ENCODE measurements at places on chromosomes 3 and 15.

GRCh38 chr3:20258371-20258770, 72.4 kb upstream of the SGO1 start:
- no peak for DNase-seq

DNA sequence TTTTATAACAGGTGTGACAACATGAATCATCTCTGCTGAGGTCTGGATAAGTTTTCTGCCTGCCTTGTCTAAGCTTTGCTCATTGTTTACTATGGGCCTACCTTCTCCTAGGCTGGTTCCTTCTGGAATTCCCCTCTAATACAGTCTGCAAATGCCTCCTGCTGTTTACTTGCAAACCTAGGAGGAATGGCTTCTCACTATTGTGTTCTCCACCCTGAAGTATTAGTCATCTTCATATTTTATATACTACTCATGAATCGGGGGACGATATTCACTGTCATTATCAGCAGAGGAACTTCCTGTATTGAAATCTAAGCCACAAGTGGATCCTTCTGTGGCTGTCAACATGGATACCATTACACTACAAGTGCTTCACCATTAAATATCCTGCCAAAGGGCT, 154.8 kb downstream of the PLCL2 start:
- no peak for DNase-seq

DNA sequence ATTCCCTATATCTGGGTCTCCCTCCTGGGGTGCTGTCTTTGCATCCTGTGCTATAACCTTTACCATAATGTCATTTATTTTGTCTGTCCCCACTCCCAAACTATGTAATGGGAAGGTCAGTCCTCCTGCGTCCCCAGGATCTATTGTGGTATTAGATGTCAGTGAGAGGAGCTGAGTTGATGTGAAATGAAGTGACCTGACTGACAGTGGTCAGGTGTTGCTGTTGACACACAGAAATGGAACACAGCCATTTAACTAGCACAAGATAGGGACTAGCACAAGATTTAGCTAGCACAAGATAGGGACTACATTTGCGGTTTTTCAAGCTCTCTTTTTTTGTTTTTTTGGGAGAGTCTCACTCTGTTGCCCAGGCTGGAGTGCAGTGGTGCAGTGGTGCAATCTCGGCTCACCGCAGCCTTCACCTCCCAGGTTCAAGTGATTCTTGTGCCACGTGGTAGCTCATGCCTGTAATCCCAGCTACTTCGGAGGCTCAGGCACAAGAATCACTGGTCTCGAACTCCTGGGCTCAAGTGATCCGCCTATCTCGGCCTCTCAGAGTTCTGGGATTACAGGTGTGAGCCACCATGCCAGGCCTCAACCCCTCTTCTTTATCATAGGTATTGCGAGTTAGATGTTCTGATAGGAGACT, 5.2 kb downstream of the NGRN start:
- DNase-seq: no peak

GRCh38 chr3:107884719-107885460, 205.9 kb downstream of the CD47 start:
- DNase-seq: no peak

DNA sequence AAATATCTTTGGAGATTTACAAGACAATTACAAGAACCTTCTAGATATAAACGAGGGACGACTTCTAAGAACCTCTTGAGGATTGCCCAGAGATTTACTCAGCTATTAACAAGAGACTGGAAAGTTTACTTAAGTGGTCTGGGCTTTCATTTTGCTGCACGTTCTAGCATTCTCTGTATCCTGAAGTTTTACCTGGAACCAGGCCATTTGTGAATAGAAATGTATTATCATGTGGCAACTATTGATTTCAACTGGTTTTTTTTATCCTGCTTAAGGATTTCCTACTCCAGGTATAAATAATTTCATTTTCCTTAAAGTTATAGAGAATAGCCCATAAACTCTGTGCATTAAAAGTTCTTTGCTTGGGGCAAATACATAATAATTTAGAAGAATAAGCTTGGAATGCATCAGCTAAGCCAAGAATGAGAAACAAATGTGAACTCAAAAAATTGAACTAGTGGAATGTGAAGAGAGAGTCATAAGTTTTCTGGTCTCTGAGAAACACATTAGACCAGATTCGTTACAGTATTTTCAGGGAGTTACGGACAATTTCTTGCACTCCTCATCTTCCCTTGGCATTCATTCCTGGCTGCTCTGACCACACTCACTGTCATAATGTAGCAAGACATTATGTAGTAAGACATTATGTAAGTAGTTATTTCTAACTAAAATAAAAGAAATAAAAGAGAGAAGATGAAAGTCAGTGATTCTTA, 1.3 kb downstream of the AQP9 start:
- DNase-seq: no peak

GRCh38 chr3:47455806-47456452, 19.8 kb downstream of the SCAP start:
- no peak for DNase-seq

DNA sequence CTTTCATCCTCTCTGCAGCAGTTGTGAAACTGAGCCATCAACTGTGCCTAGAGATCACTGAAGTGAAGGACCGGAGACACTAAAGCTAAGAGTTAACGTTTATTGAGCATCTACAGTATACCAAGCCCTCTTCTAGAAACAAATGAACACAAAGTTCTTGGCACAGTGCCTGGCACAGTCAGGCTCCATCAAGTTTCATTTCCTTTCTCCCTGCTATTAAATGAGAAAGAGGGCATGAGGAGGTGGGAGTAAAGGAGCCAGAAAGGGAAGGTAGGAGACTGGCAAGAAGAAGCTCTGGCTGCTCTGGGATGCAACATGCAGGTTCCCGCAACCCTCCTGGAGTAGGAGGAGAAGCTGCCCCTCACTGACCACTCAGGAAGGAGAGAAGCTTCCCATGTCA, 30.6 kb downstream of the CYP19A1 start:
- DNase-seq: no peak

DNA sequence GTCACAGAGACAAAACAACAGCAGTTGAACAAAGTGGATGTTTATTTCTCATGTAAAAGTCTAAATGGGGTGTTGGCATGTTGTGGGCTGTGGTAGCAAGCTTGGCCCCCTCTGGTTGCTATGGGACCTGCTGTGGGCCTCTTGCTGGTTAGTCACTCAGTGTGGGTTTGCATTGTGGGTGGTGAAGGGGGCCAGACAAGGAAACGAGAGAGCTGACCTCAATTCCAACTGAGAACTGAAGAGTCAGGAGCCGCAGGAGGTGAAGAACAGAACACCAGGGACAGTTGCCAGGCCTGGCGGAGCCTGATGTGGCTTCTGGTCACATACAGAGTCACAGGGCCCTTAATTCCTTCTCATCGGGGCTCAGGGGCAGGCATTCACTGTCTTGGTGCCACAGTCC, 1.9 kb upstream of the ADPGK start:
- no peak for DNase-seq

GRCh38 chr15:96398776-96399175, 68.3 kb downstream of the NR2F2 start:
- no peak for DNase-seq

DNA sequence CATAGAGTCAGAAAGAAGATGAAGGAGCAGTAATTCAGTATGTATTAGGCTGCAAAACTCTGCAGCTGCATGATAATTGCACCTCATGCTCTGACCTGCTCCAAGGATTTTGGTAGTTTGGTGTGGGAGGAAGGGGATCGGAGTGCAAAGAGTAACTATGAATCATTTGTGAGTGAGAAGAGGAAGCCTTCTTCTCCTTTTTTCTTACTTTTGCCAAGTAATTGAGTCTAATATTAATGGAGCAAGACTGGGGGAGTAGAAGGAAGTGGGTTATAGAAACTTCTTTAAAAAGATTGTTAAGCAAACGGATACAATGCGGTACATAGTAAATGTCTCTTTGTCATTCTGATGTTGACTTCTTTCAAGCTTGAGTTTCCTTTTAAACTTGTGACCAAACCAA, 276.5 kb downstream of the EDEM1 start:
- no peak for DNase-seq

DNA sequence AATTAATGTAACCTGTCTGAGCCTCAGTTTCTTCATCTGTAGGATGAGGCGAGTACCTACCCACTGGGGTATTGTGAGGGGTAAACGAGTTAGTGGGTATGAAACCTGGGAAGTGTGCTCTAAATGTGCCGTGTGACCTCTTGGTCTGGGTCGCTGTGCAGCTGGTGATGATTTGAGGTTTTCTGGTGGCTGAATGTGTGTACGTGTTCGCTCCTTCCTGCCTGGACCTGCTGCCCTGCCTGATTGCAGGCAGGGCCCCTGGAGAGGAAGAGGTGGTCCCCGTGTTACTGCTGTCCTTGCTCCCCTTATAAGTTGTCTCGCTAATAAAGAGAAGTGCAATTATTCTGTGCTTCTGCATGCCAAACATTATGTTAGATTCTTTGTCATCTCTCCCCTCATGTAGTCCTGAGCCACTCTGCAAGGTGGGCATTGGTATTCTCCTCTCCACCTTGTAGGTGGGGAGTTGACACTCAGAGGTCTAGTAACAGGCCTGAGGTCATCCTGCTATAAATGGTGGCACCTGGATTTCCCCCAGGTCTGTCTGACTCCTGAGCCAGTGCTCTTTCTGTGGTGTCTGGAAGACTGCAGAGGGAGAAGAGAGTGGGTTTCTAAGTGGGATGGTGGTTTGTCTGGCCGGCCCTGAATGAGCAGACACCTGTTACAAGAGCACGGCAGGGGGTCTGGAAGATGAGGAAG, 15.7 kb downstream of the PDIA5 start:
- no peak for DNase-seq

DNA sequence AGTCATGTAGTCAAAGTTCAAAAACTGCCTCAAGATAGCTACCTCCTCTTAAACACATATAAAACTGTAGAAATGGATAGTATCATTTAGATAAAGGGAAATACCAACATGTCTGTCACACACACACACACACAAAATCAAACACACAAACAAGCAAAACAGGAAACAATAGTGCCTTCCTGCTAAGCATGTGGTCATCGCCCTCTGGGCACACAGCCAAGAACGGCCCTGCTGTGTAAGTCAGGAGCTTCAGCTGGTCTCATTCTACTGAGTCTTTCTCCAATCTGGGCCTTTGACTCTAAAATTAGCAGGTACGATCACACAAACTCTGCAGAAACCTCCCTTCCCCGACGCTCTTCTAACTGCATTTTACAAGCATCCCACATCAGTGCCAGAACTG, 272.2 kb upstream of the CHRNA7 start:
- DNase-seq: peak; percentile 22

DNA sequence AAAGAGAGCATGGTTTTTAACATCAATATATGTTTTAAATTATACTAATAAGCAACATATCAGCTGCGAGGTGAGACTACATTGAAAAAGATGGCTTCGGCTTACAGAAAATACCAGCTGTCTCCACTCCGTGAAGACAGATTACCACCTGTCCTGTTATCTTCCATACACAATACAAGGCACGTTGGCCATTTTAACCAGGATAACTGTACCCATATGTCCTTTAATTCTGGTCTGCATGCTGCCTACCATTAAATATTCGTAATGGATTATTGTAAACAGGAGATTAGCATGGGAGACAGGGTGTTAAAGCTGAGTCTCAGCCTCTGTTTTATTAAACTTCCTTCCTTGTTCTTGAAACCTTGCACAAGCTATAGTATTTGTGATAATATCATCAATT, 855.5 kb downstream of the ROBO1 start:
- no peak for DNase-seq

DNA sequence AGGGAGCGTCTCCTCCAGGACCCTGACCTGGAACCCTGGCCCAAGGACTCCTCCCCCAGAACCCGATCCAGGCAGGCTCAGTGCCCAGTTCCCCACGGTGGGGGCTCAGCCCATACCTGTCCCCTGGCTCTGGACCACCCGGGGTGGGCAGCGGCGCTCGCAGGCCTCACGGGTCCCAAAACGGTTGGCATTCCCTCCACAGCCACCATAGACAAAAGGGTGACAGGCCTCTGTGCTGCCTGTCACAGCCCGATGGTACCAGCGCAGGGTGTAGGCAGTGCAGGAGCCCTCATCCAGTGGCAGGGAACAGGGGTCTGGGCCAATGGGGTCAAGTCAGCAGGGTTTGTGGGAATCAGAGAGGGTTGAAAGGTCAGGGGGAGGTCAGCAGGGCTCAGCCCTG, 1.1 kb upstream of the UCN2 start:
- DNase-seq: no peak

DNA sequence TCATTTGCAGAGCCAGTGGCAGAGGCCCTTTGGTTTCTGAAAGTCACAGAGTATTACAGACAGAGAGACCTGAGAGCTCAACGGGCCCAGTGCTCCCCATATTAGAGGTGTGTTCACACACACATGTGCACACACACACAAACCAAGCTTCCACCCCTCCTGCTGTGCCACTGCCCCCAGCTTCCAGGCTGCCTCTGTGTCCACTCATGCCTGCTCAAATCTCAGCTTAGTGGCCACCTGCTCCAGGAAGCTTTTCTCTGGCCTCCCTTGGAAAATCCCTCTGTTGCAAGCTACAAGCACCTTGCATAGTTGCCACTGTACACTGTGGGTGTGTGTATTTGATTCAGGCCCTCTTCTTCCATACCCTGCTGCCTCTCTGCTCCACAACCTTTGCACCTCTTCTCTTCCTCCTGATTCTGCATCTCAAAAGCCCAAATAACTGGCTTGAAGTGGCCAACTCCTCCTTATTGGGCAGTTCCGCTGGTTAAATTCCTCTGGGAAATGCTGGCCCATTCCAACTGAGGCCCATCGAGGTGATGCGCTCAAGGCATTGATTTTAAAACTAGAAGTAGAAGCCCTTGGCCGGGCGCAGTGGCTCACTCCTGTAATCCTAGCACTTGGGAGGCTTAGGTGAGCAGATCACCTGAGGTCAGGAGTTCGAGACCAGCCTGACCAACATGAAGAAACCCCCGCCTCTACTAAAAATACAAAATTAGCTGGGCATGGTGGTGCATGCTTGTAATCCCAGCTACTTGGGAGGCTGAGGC, 23.0 kb downstream of the MESD start:
- no peak for DNase-seq

DNA sequence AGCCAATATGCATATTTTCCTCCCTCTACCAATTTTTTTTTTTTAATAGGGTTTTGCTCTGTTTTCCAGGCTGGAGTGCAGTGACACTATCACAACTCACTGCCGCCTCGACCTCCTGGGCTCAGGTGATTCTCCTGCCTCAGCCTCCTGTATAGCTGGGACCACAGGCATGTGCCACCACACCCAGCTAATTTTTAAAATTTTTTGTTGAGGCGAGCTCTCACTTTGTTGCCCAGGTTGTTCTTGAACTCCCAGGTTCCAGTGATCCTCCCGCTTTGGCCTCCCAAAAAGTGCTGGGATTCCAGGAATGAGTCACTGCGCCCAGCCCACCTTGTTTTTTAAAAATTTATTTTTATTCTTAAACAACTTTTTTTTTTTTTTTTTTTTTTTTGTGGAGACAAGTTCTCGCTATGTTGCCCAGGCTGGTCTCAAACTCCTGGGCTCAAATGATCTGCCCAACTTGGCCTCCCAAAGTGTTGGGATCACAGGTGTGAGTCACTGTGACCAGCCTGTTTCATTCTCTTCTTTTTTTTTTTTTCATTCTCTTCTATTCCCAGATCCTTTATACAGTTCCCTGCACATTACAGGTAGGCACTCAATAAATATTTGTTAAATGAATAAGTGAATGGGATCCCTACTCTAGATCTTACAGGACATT, 40.5 kb upstream of the PIK3CB start:
- DNase-seq: no peak

DNA sequence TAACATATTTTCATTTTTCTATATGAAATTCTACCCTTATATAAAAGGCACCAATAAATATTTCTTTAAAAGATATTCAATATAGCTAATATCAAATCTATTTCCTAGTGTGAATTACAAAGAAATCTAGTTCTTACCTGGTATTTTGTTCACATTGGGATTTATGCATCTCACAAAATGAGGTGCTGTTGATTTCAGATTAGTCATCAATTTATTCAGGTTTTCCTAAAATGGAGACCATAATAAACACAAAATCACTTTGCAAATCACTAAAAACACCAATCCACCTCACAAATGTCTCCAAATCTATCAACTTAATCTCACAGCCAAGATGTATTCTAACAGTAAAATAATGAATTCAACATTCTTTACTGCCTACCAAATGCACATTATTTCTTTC, 51.2 kb downstream of the MYH15 start:
- no peak for DNase-seq

Measured in HEK293T (cell line).